ENCODE measurements at places on chromosomes 2 and 18. TPM values are rescaled to one million over a fixed set of nuclear protein-coding genes. Genes with fewer than 3 reads are reported as not detected.
A peak's percentile ranks its signal among the peaks of the same experiment; 100 is the strongest.

DNA sequence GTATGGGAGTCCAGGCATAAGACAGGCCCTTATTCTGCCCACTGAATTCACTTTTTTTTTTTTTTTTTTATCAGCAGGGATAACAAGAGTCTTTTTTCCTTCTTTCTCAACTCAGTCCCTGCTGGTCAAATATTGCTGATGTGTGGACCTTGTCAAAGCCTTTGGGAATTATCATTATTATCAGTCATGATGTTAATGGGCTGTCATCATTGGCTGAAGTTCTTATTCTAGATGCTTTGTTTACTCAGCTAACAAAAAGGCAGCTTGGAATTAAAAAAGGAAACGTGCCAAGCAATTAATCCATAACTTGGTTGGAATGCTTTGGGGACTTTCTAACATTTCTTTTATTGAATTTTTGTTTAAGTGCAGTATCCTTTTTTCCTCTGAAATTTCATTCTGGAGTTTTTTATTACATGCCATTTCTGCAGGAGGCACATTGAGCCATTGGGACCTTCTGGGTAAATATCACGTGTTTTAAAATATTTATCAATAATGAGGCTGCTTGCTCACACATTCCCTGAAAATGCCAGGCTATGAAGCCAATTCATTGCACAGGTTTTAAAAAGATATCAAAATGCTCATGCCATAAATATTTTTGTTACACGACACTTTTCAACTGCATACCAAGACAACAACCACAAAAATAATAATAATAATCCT, 246.3 kb downstream of the TXNL1 start:
- no peak for DNase-seq

DNA sequence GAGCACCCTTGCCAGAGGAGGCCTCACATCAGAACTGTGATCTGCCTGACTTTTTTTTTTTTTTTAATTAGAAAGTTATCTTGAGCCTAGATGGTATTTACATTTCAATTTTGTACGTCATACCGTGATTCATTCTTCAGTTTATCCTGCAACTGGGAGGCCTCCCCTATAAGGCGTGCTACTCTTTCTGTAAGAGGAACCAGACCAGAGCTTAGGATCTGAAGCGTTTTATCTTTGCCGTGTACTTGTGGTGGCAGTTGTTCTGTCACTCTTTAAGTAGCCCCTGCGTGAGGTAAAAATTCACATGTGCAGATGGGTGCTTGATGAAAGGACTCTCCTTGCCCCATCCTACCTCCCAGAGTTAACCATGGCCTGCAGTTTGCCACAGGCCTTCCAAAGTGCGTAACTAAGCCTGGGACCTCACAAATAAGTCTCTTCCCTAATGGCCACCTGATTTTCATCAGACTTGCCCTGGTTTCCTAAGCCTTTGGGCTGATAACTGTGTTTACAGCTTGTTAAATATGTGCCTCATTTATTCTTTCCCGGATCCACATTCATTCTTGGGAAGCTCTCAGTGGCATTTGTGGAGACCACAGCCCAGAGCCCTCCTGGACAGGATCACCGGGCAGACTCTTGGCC, 96.0 kb downstream of the MTCL1 start:
- DNase-seq: peak; percentile 86

- DNase-seq: peak; percentile 65
Observed at GRCh38 chr2:101253013-101253702, 472 bp downstream of the CNOT11 start.

GRCh38 chr2:55519938-55520885, 694 bp downstream of the CFAP36 start:
- DNase-seq: peak; percentile 50

DNA sequence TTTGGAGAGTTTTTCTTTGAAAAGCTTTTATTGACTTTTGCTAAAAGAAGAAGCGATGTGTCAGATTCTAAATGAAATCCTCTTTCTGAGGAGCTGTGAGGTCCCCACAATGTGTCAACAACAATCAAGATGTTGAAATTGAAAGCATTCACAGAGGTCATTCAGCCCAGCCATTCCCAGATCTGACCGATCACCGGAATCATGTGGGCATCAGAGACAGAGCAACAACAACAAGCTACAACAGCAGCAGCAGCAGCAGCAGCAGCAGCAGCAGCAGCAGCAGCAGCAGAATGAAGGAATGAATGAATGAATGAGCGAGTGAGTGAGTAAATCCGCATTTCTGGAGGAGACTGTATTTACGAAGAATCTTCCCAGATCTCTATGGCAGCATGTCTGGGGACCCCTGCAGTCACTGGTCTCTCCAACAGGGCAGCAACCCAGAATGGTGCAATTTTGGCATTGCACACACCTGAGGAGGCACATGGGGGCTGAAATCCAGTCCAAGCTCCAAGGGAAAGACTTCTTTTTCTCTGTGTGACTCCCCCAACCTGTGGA, 299.0 kb downstream of the MYCN start:
- DNase-seq: no peak

DNA sequence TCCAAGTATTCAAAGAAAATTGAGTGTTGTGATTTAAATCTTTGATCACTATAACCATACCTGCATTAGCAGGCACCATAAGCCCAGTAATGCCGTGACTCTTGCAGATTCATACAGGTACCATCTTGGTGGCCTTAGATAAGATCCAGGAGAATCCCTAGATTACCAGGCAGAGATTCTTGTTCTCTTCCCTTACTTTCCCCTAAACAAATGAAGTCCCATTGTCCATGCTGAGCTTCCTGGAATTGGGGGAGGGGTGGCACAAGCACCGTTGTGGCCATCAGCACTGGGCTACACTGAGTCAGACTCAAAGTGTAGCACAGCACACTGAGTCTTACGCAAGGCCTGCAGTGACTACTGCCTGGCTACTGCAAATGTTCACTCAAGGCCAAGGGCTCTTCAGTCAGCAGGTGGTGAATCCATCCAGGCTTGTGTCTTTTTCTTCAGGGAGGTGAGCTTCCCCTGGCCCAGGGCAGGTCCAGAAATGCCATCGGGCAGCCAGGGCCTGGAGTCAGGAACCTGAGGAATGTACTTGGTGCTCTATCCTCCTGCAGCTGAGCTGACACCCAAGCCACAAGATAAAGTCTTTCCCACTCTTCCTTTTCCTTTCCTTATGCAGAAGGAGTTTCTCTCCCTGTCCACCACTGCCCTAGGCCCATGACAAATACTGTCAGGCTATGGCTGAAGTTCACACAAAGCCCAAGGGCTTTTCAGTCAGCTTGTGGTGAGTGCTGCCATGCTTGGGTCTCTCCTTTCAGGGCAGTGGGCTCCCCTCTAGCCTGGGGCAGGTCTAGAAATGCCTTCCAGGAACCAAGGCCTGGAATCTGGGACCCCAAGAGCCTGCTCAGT, 52.6 kb downstream of the CD28 start:
- DNase-seq: peak; percentile 92

GRCh38 chr2:109511168-109511567, 102.6 kb downstream of the SEPTIN10 start:
- DNase-seq: no peak

DNA sequence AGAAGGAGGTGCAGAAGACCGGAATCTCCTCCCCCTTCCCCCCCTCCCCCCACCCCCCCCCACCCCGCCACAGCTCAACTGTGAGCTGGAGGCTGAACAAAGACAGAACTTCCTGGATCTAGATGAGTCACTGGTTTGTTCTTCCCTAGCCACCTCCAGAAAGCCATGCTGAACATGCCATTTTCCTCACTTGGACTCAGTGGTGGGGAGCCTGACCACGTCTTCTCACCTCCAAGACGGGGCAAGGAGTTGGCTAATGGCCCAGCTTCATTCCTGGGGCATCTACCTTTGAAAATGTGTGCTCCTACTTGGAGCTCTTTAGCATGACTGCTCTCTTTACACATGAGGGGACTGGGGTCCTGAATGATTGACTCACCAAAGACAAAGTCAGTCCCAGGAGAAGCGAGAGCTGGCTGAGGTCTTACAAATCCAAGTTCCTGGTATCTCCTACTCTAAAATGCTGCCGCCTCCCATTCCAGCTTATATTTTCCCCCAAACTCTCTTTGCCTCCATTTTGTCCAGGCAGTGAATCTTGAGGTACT, 22.6 kb upstream of the FZD5 start:
- DNase-seq: peak; percentile 86

DNA sequence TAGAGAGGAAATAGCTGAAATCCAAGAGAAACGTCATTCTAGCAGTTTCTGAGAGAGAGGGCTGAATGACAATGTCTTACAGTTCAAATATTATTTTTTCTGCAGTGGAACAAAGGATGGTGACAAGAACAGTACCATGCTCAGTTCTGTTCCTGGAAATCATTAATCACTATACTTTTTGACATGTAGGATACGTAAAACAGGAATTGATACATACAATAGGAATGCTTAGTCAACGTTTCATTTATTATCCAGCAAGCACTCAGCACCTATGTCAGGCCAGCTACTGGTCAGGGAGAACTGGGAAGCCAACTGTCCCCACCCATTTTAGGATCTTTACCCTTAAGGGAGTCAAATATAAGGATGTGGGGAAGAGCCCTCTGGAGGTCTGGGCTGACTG, 114.7 kb downstream of the DHRS9 start:
- DNase-seq: peak; percentile 75

- DNase-seq: no peak
Observed at GRCh38 chr2:5686068-5686467, 6.1 kb upstream of the SOX11 start.

- DNase-seq: no peak
Observed at GRCh38 chr2:99961196-99961913, 181.0 kb downstream of the AFF3 start.

Gene MOCOS
- 37.0 TPM for total RNA-seq
